Stimulated activated CD8-positive, alpha-beta memory T cell treated with anti-CD3 and anti-CD28 coated beads, Interleukin-15, amount 100 ng/mL, for 24 hours (primary cell): ENCODE measurements at places on chromosomes 2 and 18.

DNA sequence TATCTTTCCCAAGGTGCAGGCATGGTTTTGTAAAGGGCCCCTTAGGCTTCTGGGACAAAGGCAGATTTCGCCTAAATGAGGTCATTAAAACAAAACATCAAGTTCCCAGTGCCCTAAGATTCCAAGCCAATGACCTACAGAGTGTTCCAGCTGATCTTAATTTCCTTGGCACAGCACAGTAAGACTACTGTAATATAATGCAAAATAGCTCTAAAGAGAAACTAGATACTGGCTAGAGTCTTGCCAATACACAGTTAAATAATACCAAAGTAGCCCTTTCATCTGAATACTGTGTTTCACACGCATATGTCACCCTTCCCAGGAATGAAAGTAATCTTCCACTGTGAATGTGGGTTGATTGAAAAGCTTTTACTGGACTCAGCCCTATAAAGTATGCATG, 14.7 kb downstream of the GRB14 start:
- DNase-seq, result no peak

DNA sequence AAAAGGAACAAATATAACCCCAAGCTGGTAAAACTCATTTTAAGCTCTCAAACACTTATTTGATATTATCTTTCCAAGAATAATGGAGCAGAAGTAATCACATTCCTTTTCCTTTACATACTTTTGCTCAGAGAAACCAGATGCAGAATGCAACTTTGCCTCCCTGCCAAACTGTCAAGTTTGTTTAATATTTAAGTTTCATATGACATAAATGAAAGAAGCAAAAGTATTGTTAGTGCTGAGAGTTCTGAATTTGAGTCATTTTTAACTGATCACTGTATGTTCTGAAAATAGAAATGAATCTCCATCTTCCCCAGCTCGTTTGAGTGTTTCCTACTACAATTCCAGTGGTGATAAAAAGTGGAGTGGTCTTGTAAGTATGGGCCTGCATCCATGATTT, 423.4 kb downstream of the PID1 start:
- no peak for DNase-seq

DNA sequence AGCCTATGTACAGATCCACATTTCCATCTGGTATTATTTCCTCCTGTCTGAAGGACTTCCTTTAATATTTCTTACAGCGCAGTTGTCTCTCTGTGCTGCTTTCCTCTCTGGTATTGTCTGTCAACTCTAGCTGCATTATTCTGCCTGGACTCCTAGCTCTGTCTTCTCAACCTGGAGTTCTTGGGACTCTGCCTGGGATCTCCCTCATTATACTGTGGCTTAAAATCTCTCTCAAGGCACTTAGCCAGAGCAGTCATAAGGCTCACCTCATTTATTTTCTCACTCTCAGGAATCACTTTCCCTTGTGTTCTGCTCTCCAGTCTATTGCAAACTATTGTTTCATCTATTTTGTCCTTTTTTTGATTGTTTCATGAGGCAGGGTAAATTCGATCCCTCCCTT, 850.4 kb downstream of the ERBB4 start:
- no peak for DNase-seq

- no peak for DNase-seq
These were observed 38.3 kb upstream of the WIPF1 start for GRCh38 chr2:174635776-174636404.

- DNase-seq, result no peak
These were observed 48.1 kb downstream of the BCL11A start for GRCh38 chr2:60505240-60505879.

DNA sequence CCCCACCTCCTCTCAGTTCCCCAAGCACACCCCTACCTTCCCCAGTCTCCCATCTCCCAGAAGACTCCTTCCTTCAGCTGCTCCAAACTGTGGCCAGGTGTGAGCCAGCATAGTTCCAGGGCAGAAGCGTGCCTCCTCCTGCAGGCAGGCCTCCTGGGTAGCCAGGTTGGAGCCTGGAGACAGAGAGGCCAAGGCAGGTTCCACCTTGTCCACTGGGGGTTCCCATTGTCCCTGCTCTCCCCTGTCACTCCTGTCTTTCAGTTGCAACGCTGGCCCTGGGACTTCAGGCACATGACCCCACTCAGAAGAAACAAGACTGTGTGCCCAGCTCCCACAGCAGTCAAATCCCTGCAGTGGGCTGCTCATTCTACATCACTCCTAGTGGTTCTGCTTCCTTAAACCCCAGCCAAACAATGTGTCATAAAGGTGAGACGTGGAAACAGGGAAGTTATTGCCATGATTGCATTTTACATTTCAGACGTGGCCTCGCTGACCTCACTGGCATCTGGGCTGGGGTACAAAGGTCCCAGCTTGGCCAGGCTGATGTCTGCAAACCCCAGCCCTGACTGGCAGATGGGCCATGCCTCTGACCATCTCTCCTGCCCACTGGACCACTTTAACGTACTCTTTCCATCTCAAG, 96.5 kb upstream of the BOD1L2 start:
- DNase-seq, result no peak

DNA sequence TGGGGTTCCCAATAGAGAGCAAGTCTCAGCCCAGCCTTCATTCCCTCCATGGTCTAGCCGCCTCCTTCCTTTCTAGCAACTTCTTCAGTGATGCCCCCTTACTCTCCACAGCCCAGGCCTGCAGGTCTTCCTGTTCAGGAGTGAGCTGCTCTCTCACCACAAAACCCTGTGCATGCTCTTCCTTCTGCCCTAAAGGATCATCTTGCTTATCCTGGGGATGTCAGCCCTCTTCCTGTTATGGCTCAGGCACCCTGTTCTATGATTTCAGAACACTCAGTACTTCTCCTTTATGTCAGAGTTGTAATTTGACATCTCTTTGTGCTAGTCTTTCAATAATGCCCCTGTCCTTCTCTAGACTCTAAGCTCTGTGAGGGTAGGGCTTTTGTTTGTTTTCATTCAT, 19.4 kb downstream of the TMEM178A start:
- no peak for DNase-seq
